Stimulated activated CD4-positive, alpha-beta T cell treated with anti-CD3 and anti-CD28 coated beads, Interleukin-1b, Interleukin-23, amount 100 ng/mL, for 1 hour (primary cell): ENCODE measurements at places on chromosomes 1 and 21.

- no peak for DNase-seq
Measured at GRCh38 chr1:115275216-115275615, 62.8 kb downstream of the NGF start.

DNA sequence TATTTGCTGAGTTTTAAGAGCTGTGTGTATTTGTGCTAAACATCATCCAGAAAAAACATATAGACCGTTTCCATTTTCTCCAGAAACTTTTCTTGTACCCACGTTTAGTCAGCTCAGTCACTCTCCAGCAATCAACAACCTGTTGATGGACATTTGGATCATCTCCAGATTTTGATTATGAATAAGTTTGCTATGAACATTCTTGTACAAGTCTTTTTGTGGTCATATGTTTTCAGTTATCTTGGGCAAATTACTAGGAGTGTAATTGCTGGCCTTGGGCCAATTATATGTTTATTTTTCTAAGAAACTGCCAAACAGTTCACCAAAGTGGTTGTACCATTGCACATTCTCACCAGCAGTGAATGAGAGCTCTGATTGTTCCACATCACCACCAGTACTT, 221.8 kb downstream of the CENPF start:
- no peak for DNase-seq

DNA sequence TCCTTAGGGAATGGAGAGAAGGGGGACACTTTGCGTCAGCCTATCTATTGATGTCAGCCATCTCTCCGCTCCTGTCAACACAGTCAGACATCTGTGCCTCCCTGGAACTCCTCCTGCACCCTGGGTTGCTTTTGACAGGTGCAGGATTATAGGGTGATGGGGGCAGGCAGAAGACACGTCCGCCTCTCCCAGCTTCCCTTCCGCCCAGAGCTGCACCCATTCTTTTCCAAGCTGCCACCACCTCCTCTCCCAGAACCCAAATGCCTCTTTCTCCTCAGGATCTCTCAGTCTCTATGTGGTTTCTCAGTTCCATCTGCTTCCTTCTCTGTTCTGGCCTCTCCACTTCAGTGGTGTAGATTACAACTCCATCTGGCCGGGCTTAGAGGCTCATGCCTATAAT, 17.1 kb upstream of the KIF1B start:
- DNase-seq = no peak

GRCh38 chr1:58814251-58815068, 30.6 kb upstream of the JUN start:
- no peak for DNase-seq

- DNase-seq = no peak
Measured at GRCh38 chr1:24074817-24075589, 36.9 kb downstream of the MYOM3 start.
